ENCODE measurements at places on chromosomes 6 and 20. TPM values are rescaled to one million over a fixed set of nuclear protein-coding genes. Genes with fewer than 3 reads are reported as not detected.

The OR12D3 gene
- total RNA-seq = not detected

The IGF2R gene
- 82.4 TPM for total RNA-seq

The BPIFA3 gene
- not detected for total RNA-seq

The RSPH9 gene
- not detected for total RNA-seq

The EIF6 gene
- total RNA-seq = 183 TPM

The ZBP1 gene
- 0.32 TPM for total RNA-seq

The IMPG1 gene
- total RNA-seq = not detected

The TNXB gene
- 4.3 TPM for total RNA-seq
